ENCODE measurements at places on chromosomes 6 and 20.

DNA sequence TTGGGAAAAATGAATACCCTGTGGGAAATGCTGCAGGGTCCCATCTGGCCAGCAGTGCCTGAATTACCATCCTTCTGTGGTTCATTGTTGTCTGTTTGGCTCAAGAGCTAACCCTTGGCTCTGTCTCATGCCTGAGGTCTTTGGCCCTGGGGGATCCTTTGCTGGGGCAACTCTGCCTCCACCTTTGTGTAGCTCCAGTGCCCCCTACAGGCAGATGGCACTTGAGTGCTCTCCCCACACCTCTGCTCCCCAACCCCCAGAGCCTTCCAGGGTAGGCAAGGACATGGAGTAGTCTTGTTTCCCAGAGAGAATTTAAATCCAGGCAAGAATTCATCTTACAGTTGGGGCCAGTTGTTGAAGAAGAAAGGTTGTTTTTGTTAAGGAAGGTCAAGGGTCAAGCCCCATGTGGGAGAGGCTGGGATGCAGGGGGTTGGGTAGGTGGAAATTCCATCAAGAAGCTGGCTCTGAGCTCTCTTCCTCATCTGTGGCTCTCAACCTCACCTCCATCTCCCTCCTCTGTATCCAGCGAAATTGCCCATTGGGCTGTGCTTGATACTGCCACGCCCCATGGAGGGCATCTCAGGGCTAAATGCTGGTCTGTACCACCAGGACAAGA lies 44.2 kb downstream of the ZNF831 start:
- peak; percentile 29 for DNase-seq

GRCh38 chr6:13141387-13141786 lies 186.9 kb downstream of the TBC1D7 start:
- no peak for DNase-seq

GRCh38 chr20:61125546-61126180 lies 126.4 kb upstream of the CDH4 start:
- no peak for DNase-seq

DNA sequence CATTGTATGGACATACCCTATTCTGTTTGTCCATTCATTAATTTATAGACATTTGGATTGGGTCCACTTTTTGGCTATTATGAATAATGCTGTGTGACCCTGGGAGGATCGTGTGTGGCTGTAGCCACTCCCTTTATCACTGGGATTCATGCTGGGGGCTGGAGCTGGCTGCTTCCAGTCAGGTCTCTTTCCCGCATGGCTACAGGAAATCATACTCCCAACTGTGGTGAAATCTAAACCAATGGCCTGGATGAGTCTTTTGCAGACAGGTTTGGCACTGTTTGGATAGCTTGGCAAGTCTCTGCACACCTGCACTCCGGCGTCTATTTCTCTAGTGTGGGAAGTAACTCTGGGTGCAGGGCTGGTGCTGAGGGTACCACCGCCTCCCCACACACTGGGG lies 80.4 kb downstream of the RIN2 start:
- DNase-seq, result no peak

DNA sequence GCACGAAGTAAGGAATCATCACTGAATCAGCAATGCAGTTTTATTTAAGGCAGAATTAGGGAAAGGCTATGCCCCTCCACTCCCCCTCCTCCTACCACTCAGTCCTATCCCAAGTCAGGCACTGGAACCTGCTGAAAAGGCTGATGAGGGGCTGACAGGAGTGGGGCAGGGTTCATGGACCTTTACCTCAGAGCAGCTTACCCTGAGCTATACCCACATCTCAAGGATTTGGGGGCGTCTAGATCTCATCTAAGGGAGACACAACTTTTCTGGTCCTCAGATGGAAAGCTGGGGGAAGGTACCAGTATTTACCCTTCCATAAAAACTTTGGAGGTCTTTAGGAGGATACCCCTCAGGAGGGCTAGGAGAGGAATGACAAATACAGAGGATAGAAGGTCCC lies 27.2 kb downstream of the GSS start:
- no peak for DNase-seq

- no peak for DNase-seq
Observed at GRCh38 chr6:37920667-37921066, 101.1 kb downstream of the ZFAND3 start.

GRCh38 chr6:90136176-90136575 lies 160.5 kb downstream of the BACH2 start:
- DNase-seq, result no peak

GRCh38 chr6:87723170-87724078 lies 21.4 kb upstream of the AKIRIN2 start:
- DNase-seq, result peak; percentile 93

GRCh38 chr6:160810238-160810637 lies 108.2 kb downstream of the PLG start:
- no peak for DNase-seq

DNA sequence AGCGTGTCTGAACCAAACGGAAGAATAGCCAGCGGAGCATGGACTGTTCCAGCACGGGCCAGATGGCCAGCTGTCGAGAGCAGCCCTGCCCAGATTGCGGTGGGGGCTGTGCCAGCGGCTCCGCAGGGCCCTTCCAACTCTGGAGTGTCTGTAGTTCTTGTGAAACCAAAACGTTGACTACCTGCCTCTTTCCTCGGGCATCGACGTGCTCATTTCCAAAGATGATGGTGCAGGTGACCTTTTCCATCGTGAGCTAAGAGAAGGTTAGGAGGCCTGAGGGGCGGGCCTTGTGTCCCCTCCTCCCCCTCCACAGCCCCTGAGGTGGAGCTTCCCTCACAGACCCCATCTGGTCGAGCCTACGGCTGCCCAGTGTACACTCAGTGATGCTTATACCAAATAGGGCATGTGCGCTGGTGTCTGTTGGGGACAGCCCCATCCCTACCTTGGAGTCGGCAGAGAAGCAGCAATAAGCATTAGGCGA lies 12.9 kb upstream of the C20orf144 start:
- DNase-seq, result peak; percentile 57

DNA sequence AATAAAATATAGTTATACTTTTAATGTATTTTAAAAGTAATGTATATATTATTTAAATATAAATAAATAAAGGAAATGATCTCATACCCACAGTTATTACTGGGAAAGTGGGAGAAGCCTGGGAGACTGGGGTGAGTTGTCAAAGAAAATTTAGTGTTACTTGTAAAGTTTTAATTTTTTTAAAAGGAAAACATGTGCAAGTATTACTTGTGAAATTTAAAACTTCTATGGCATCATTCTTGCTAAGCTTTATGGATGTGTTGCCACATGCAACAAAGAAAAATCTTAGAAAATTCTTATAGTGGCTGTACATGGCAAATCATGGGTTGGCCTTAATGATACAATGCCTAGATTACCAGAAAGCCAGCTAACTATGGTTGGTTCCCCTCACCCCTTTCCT lies 194.0 kb upstream of the KCNK16 start:
- no peak for DNase-seq

DNA sequence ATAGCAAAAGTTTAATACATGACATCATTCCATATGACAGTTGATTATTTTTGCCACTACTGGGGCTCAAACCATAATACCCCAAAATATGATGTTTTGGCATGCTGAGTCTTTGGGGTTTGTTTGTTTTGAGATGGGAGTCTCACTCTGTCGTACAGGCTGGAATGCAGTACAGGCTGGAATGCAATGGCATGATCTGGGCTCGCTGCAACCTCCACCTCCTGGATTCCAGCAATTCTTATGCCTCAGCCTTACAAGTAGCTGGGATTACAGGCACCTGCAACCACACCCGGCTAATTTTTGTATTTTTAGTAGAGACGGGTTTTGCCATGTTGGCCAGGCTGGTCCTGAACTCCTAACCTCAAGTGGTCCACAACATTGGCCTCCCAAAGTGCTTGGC lies 1.3 kb upstream of the MRS2 start:
- no peak for DNase-seq

DNA sequence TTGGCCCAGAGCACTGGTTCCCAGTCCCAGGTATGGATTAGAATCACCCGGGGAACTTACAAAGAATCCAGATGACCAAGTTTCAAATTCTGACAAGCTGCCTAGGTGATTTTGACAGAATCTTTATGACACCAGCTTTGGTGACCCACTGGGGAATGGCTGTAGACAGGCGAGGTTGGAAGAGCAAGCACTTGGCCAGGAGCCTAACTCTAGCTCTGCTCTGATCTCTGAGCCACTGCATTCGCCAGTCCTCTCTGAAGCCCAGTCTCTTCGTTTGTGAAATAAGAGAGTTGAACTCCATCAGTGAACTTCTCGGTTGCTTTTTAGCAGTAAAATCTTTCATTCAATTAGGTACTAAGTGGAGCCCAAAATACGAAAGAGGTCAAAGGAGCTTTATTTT lies 161.2 kb downstream of the VEGFA start:
- DNase-seq, result no peak

DNA sequence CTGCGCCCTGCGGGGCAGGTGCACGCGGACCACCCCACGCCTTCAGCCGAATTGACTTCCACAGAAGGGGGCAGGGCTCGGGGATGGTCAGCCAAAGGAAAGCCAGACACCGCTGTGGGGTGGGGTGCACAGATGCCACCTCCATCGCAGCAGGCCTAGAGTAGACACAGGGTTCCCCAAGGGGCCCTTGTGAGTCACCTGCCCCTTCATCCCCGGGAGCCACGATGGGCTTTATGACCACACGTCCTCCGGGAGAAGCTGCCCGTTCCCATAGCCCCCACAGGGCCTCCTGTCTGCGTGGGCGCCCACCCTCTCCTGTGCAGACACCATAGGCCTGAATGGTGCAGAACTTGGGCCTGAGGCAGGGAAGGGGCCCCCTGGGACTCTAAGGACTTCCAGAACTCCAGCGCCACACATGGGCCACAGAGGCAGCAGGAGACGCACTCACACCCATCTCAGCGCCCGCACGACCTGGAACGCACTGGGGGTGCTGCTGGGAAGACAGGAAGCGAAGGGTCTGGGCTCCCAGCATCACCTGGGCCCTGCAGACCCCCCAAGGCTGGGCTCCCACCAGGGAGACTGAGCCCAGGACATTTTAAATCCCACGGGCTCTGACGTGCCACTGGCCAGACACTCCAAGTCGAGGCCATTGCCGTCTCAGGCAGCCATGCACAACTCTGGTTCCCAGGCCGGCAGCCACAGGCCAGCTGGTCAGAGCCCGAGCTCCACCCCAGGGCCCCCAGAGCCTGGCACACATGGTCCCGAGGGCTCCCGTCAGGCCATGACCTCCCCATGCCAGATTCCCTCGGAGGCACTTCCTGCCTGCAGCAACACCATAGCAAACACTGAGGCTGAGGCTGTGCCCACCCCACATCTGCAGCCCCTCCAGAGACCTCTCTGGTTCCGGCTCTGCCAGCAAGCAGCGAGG lies 134.2 kb downstream of the DLL1 start:
- DNase-seq, result no peak

DNA sequence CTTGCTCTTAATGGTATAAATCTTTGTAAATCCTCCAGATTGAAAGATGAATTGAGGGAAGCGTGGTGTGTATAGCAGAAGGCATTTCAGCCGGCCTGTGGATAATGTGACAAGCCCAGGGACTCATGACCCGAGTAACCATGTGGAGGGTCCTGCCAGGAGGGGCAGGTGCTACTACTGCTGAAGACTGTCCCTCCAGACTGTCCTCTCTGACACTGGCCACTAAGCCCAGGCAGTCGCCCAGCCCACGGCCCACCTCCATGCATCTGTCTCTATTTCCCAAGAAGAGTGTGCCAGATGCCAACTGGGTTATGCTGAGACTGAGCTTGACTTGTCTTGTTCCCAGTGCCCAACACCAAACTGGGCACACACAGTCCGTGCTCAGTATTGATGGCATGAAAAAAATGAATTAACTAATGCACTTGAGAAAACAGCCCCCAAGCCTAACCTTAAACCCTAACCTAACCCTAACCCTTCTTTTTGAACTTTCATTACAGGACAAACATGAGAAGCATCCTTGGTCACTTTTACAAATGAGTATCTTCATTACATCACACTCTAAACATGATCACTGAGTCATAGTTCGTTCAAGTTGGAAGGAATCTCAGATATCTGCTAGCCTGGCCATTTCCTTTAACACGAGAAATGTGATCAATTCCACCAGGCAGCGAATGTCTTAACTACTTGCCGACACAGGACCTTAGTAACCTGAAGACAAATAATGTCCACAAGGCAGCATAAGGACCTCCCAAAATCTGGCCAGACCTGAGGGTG lies 182.2 kb upstream of the RREB1 start:
- DNase-seq, result peak; percentile 40

- DNase-seq, result no peak
Observed at GRCh38 chr6:3297909-3298308, 39.2 kb downstream of the PSMG4 start.

DNA sequence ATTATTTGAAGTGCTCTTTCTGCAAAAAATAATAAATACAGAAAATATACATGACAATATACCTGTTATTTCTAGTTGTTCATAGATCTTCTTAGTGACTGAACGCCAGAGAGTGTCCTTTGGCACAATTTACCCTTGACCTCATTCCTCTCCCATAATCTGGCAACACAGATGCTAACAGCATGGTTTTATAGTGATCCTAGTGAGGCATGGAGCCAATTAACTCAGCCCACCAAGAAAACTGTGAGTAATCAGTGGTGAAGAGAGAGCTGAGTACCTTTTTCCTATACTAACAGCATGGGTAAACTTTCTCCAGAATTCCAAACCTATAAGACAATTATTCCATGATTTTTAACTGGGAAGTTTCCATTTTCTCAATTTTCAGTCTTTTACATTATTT lies 61.0 kb downstream of the VGLL2 start:
- no peak for DNase-seq

- no peak for DNase-seq
Observed at GRCh38 chr6:66291905-66292304, 584.9 kb upstream of the EYS start.

DNA sequence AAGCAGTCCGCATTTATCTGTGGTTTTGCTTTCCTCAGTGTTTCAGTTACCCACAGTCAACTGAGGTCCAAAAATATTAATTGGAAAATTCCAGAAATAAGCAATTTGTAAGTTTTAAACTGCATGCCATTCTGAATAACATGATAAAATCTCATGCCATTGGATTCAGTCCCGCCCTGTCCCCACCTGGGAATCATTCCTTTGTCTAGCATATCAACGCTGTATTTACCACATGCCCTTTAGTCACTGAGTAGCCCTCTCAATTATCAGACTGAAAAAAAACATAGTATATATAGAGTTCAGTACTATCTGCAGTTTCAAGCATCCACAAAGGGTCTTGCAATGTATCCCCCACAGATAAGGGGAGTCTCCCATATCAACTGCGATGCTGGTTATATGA lies 17.1 kb downstream of the RANBP9 start:
- DNase-seq, result no peak

DNA sequence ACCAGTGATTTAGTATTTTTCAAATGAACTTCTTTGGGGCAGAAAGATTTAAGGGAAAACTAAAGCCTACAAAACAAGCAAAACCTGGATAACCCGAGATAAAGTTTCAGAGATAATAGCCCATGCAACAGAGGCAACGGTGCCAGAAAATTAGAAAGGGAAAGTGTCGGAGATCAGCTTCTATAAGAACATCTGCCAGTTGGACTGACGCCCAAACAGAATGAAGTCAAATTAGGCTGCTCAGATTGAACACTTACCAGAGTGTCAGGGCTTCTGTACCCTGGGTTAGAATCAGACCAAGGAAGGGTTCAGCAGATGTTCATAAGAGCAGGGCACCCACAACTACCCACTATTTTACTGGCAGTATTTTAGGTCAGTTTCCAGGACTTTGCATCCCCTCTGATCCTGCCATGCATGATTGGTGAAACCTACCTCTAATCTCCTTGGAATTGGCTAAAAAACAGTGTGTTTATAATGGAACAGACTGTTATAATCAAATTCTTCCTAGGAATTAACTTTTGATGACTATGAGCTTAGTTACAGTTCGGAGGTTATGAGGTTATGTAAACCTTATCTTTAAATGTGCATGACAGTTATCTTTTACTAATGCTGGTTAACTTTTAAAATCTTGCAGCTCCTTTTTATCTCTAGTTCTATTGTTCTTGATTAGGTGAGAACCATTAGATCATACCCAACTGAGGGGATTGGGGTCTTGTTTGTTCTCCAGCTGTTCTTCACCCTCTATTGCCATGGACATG lies 13.1 kb downstream of the BMP2 start:
- DNase-seq, result no peak
